Ovary (tissue), 10 donors: ENCODE measurements at places on chromosomes 5 and 9.

- no peak for DNase-seq
Measured at GRCh38 chr9:94908583-94909249, 182.2 kb downstream of the AOPEP start.

DNA sequence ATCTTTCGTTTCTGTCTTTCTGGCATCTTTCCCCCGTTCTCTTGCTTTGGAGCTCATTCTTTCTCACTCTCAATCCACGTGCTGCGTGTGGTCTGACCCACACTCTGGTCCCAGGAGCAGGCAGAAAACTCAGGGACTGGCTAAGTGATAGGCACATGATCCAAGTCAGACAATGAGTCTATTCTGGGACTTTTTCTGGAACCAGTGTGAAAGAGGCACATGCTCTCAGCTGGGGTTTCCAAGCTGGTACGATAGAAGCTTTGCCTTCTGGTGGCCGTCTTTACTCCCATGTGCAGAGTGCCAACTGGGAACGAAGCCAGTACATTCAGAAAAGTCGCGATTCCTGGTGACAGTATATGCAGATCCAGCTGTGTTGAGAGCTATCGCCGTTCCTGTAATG lies 94.4 kb downstream of the PDZD2 start:
- DNase-seq = no peak

GRCh38 chr9:134263596-134263995 lies 62.7 kb upstream of the RXRA start:
- no peak for DNase-seq

GRCh38 chr5:130032807-130033206 lies 128.5 kb downstream of the CHSY3 start:
- no peak for DNase-seq

DNA sequence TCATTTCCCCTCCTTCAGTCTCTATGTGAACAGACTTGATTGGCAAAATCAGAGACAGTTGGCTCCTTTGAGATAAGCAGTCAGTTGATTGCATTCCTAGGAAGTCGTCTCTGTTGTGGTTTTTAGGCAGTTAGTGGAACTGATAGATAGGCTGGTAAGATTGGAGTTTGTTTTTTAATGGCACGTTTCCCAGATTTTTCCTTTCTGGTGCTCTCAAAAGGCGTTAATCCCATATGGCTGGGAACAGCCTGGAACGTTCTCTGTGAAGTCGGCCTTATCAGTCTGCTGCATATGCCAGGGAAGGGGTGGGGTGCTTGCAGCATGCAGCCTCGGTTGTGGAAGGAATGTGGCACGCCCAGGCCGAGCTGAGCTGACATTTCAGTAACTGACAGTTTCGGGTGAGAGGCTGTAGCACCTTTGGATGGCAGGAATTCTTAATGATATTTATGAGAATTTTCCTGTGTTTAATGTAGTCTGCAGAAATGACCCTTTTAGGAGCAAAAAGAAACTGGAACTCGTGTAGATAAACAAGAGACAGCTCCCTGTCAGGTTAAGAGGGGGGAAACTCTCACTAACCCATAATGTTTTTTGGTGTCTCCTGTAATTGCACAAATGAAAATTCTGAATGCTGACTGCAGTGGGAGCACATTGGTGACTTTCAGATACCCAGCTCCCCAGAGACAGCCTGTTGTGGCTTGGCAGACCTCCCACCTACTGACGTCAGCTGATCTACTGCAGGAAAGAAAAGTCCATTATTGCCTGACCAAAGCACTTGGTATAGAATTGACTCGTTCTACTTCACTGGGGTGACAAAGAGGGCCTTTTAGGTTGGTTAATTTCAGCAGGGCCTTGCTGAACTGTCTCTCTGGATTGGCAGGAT lies 6.3 kb downstream of the SPTAN1 start:
- peak; percentile 81 for DNase-seq

- no peak for DNase-seq
Measured at GRCh38 chr9:99154356-99154755, 49.4 kb downstream of the TGFBR1 start.

- DNase-seq = no peak
Measured at GRCh38 chr9:38200431-38200830, 131.4 kb upstream of the SHB start.

DNA sequence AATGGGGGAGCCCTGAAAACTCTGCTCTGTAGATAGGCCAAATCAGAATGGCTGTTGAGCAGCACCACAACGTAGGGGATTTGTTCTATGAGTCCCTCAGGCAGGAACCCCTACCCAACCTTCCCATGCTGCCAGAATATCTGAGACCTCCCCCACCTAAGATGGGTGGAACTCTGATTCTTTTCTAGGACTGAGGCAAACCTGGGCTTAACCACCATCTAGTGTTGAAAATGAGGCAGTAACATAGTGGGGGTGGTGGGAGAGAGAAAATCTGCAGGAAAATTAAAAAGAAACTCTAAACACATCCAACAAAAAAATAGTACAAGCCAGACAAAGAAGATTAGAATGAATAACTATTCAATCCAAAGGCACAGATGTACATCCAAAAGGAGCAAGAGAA lies 228.4 kb downstream of the ATPSCKMT start:
- no peak for DNase-seq

DNA sequence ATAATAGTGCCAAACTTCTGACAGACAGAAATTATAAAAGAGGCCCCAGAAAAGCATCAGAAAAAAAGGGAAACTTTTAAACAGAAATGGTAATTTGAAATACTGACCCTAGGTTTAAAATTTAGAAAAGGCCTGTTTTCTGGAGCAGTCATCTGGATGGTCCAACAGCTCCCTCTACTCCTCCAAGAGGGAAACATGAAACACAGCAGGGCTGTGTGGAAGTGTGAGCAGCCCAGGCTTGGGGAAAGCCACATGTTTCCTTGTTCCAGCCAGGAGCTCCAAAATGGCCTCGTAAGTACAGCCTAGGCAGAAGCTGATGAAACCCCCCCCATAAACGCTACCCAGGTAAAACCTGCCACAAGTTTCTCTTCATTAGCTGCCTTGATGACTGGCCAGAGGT lies 499.3 kb upstream of the ADAMTS16 start:
- no peak for DNase-seq

GRCh38 chr5:30149526-30149925 lies 1044.0 kb upstream of the CDH6 start:
- no peak for DNase-seq

DNA sequence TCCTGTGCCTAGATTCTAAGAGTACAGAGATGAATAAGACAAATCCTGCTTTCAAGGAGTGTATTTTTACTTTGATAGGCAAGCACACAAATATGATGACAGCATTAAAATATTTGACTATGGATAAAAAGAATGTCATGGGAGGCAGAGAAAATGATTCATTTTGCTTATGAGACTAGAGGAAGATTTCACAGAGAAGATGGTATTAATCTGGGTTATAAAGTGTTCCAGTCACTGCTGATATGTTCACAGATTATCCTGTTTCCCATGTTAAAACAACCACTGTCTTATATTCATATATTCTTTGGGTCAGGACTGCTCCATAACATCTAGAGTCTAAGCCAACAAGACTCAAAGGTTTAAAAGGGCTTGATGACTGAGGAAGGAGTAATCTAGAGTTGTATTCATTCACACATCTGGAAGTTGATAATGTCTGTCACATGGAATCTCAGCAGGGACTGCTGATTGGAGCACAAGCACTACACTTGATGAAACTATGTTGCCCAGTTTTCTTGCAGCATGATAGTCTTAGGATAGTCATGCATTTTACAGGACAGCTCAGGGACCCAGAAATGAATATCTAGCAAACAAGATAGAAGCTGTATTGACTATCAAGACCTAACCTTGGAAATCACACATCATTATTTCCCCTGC lies 79.3 kb downstream of the STARD4 start:
- no peak for DNase-seq
